ENCODE measurements at places on chromosomes 3 and 15.

GRCh38 chr15:64156652-64157331, 5.3 kb downstream of the SNX22 start:
- no peak for DNase-seq

DNA sequence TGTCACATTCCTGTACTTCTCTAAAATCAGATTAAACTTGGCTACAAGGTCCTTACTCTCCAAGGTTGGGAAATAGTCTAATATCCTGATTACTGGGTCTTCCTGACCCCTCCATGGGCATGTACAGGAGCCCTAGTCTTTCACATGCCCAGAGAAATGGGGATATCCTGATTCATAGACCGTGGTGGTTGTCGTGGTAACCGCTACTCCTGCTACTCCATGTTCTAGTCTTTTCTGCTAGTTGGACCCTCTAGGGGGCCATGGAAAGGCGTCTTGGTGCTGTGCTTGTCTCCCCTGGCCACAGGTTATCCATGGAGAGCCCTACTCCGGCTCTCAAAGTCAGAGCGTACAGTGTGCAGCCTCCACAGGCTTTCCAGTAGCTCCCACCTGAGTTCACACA, 13.1 kb upstream of the ZBTB38 start:
- DNase-seq, result no peak

DNA sequence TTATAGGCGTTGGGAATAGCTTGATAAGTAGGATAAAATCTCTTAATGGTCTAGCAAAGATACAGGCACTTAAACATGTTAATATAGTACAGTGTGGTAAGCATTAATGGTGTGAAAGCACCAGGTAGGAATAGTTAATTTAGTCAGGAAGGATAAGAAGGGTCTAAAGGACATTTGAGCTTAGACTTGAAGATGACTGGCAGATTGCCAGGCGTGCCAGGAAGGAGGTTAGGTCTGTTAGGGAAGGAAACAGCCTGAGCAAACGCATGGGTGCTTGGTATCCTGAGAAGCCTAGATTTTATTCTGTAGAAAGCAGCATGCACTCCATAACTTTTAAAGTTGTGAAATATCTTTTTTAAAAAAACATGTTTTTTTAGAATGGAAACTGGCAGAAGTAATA, 17.7 kb downstream of the SEC62 start:
- no peak for DNase-seq

- no peak for DNase-seq
Observed at GRCh38 chr3:11306817-11307589, 34.8 kb downstream of the ATG7 start.
